Vagina (tissue), 2 donors: ENCODE measurements at places on chromosomes 5 and 9.

DNA sequence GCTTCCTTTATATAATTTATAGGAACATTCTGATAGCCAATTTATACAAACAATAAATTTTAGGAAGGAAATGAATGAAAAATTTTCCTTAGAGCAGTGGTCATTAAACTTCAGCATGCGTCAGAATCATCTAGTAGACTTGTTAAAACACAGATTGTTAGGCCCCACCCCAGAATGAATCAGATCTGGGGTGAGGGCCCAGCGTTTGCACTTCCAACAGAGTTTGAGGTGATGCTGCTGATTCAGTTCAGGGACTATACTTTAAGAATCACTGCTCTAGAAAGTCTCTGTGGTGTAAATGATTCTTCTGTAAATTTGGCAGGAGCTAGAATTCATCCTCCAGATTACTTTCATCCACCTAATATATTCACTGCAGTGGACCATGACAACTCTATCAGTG lies 80.4 kb downstream of the SLC12A2 start:
- no peak for DNase-seq

GRCh38 chr9:36187414-36187813 lies 3.3 kb upstream of the CLTA start:
- no peak for DNase-seq

DNA sequence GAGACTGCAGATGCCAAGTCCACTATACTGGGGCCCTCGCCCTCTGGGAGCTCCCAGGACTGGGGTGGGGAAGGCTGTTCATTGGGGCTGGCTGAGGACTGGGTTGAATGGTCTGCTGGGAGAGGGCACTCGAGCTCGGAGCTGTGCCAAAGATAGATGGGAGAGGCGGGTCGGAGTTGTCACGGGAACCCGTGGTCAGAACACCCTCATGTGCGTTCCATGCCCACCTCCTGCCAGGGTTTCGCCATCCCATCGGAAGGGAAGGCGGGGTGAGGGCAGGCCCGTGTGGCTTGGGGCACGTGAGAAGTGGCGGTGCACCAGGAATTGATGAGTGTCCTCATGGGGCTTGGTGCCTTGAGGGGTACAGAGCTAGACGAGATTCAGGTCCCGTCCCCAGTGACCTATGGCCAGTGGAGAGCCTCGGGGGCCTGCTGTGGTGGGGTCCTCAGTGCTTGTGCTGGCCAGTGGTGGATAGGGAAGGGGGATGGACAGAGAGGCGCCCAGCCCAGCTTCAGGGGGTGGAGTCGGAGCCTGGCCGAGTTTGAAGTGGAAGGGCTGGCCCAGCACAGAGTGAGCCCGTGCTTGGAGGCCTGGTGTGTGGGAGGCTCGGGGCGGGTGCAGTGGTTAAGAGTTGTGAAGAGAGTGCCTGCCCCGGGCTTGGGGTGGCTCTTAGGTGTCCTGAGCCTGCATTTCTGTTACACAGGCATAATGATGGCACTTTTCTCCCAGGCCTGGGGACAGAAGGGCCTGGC lies 4.3 kb downstream of the CACFD1 start:
- no peak for DNase-seq

DNA sequence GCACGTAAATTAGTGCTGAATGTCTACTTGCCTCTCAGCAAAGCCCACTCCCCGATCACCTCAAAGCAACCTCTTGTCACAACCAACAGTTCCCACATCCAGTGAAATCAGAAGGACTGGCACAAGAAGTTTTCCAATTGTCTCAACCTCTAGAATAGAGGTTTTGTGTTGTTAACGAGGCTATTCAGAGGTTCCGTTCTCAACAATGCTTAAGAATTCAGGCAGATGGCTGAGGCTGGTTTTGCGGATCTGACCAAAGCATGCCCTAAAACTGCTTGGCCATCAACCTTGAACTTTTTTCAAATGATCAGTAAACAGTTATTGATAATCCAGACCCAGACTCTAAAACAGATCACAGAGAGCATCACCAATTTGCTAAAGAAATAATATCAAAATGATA lies 52.9 kb downstream of the MAPKAP1 start:
- no peak for DNase-seq

DNA sequence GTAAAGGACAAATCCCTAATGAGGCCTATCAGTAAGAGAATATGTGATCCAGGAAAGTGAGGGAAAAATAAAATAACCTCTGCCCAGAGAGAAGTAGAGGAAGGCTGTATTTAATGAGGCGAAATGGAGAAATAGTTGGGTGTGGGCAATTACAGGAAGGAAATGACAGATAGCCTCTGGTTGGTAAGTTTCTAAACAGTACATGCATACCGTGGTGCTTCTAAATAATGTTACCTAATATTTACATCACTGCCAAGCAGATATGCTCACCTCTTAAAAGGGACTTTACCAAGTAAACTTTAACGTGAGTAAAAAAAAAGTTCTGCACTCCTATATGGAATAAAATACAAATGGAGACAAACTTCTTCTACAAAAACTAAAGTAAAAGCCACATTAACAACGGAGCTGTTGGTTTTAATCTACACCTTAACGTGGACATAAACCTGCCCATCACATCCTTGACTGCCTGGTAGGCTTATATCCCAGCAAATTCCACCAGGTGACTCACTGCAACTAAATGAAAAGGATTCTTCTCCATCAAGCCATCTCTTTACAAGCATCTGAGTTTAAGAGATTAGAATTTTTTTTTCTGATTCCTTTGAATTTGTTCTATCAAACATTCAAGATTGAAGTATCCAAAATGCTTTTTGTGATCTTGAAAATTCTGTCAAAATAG lies 12.4 kb downstream of the NFIL3 start:
- no peak for DNase-seq

DNA sequence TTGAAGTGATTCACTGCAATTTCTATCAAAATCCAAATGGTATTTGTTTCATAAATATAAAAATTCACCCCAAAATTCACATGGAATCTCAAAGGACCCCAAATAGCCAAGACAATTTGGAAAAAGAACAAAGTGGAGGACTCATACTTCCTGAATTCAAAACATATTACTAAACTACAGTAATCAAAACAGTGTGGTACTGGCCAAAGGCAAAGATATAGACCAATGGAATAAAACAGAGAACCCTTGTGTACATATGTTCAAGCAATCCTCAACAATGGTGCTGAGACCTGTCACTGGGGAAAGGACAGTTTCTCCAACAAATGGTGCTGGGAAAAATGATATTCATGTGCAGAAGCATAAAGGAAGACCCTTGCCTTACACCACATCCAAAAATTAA lies 14.0 kb downstream of the OBP2B start:
- DNase-seq = no peak
